Left lung (tissue), 14 donors: ENCODE measurements at places on chromosomes 7 and 10.

GRCh38 chr10:112148331-112148730 lies 35.2 kb downstream of the GPAM start:
- DNase-seq = no peak

GRCh38 chr7:28931565-28931964 lies 26.6 kb downstream of the TRIL start:
- DNase-seq = no peak

DNA sequence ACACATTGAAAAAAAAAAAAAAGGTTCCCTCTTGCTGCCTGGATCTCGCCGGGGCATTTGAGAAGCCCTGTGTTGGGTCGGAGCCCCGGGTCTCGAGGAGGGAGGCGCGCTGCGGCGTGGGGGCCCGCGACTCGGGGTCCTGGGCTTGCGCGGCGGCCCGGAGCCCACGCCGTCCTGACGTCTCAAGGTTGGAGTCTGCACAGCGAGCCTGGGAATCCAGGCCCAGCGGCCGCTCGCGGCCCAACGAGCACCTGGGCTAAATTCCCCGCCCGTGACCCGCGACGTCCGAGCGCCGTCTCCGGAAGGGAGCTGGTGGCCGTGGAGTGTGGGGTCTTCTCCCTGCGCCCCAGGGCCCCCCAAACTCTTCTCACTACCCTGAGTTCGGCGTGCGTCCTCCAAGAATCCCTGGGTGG lies 1.4 kb upstream of the CTBP2 start:
- no peak for DNase-seq

GRCh38 chr10:45457487-45457886 lies 83.5 kb downstream of the ALOX5 start:
- no peak for DNase-seq

- DNase-seq = no peak
These were observed 171.1 kb downstream of the ITGB1 start for GRCh38 chr10:32786968-32787367.

- no peak for DNase-seq
These were observed 44.7 kb downstream of the AVL9 start for GRCh38 chr7:32539919-32540531.

- no peak for DNase-seq
These were observed 124.7 kb downstream of the NRBF2 start for GRCh38 chr10:63257778-63258177.

DNA sequence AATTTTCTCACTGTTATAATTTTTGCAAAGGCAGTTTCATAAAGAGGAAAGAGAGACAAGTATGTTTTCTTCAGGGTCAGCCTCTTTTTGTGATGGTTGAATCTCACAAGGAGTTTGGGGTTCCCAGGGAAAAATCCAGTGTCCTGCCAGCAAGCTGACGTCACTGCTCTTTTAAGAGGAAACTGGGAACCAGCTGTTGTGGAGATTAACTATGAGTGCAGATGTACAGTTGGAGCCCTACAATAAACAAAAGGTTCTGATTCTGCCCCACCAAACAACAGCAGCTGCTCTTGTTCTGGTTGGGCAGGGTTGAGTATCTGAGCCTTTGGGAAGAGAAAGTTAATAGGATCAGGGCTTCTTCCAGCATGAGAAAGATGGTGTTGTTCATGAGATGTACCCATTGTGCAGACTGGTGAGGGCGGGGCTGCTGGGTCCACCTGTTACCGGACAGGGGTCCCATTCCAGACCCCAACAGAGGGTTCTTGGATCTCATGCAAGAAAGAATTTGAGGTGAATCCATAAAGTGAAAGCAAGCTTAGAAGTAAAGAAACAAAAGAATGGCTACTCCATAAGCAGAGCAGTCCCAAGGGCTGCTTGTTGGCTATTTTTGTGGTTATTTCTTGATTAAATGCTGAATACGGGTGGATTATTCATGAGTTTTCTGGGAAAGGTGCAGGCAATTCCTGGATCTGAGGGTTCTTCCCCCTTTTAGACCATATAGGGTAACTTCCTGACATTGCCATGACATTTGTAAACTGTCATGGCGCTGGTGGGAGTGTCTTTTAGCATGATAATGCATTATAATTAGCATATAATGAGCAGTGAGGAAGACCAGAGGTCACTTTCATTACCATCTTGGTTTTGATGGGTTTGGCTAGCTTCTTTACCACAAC lies 12.5 kb downstream of the PRF1 start:
- DNase-seq = peak; percentile 94

DNA sequence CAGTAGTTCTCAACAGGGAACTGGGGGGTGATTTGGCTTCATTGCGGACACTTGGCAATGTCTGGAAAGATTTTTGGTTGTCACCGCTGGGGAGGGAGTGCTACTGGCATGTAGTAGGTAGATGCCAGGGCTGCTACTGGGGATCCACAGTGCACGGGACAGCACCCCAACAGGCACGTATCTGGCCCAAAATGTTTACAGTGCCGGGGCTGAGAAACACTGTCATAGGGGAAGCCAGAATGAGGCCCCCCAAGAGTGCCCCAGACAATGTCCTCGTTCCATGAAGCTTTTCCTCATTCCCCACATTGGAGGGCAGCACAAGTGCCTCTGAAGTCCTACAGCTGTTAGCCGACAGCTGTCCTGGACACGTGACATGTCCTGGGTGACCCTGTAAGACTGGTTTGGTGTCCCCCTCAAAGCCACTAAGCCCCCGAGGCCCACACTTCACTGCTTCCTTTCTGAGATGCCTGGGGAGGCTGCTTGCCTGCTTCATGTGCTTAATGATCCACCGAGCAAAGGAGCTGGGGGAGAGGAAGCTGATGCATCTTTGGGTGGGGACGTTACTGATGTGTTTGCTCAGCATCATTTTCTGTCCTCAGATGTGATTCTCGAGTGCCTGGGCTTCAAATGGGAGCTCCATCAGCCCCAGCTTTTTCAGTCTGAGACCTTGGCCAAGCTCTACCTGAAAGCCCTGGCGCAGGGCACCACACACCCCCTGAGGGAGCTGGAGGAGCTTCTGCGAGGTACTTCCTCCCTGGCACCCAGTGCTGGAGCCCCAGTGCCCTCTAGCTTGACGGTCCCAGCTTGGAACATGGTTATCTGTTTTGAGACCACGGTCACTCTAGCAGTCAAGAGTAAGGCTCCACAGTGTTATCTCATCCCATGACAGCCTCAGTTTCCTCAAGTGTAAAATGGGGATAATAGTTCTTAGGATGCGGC lies 14.7 kb downstream of the BTBD16 start:
- peak; percentile 9 for DNase-seq

DNA sequence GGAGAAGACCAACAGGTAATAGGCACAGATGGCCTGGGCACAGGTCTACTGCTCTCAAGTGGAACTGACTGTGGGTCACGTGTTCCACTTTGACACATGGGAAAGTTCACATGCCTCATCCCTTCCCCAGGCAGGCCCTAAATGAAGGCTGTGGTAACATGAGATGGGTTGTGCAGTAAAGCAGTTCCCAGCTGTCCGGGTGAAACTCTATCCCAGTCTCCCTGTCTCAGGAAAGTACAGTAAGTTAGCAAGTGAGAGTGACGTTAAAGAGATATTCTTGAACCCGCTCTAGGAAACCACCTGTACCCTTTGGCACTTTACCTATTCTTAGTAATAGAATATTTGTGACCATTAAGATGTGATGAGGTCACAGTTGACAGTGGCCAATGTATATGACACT lies 343.7 kb upstream of the AOAH start:
- DNase-seq = no peak

DNA sequence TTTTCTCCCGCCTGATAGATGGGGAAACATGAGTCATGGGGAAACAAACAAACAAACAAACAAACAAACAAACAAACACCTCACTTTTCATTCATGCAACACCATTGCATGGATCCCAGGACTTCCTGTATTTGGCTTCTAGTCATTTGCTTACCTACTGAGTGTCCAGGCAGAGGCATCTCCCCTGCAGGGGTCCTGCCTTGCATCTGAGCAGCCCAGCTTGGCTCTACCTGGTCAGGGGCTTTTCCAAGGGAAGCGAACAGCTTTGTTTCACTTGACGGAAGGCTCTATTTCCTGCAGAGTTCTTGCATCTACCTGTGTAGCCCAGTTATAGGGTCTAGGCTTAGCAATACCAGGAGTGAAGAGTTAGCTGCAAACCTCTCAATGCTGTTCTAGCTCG lies 374.2 kb downstream of the GATA3 start:
- DNase-seq = no peak

DNA sequence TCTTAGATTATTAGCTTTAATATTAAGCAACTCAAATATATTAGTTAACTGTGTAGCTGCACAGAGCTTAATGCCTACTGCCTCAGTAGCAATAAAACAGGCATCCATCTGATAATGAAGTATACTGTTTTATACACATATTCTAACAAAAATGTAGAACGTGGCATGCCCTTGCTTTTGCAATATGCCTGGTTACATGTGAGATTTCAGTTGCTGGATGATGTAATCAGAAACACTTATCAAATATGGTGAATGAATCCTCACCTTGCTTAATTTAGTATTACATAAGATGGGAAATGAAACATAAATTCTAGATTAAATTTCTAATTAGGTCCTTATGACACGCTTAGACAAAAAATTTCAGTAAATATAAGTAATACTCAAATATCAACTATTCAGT lies 8.0 kb downstream of the DNAJC1 start:
- no peak for DNase-seq

- no peak for DNase-seq
These were observed 59.4 kb upstream of the AHR start for GRCh38 chr7:17239046-17239445.

DNA sequence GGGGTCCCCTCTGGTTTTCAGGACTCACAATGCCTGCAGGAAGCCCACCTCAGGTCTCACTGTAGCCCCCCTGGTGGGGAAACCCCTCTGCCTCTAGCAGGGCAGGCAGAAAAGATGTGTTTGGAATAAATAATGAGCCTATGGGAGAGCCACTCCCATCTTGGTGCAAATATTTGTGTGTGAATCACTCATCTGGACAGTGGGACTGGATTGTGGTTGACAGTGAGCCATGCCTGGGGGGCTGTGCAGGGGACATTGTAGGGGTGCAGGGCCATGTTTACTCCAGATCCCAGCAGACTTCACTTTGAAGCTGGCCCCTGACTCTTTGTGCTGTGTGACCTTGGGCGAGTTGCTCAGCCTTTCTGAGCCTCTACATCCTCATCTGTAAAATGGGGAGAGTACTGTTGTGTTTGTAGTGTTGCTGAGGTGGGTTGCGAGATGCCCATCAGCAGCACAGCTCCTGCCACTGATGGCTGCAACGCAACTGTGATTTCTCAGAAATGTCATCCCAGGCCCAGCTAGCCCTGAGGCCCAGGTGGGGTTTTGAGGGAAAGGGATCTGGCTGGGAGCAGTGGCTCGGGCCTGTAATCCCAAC lies 20.7 kb downstream of the GTF2IRD1 start:
- DNase-seq = no peak

DNA sequence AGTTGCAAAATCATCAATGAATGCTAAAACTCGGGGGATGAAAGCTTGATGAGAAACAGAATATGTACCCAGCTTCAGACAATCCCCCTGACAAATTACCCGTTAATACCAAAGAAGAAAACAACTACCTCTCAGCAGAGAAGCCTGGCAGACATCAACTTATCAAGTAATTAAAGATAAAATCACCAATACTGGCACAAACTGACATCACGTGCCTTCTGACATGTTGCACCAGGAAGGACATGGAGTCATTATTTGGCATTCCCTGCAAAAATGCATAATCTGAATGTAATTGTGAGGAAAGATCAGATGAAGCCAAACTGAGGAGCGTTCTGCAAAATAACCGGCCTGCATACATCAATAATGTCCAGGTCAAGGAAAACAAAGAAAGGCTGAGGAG lies 7.7 kb downstream of the SLIT1 start:
- DNase-seq = peak; percentile 82

- no peak for DNase-seq
These were observed 19.9 kb upstream of the GIMAP8 start for GRCh38 chr7:150430465-150431085.

DNA sequence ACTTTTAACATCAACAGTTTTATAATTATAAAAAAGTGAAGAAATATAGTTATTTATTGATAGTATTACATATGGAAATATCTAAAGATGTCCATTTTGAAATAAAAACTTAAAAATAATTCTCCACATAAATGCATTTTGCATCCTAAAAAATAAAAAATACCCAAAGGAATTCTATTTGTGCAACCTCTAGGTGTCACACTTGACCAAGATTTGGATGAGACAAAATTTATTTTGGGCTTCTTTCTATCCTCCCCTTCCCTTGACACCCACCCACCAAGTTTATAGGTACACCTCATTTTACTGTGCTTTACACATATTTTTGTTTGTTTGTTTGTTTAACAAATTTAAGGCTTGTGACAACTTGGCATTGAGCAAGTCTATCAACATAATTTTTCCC lies 3.3 kb upstream of the THSD7A start:
- no peak for DNase-seq
